ENCODE measurements at places on chromosomes 7 and 10.
A peak's percentile ranks its signal among the peaks of the same experiment; 100 is the strongest.

DNA sequence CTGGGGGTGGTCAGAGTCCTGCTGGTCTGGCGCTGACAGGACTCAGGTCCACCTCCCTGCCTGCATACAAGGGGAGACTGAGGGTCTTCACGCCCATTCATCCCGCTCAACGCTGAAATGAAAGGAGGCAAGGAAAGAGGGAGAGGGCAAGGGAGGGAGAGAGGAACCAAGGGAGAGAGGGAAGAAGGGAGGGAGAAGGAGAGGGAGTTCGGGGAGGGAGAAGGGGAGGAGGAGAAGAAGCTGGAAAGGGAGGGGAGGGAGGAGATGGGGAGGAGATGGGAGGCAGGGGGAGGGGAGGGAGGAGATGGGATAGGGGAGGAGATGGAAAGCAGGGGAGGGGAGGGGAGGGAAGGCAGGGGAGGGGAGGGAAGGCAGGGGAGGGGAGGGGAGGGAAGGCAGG is 69.4 kb upstream of the INPP5A start:
- DNase-seq = no peak

DNA sequence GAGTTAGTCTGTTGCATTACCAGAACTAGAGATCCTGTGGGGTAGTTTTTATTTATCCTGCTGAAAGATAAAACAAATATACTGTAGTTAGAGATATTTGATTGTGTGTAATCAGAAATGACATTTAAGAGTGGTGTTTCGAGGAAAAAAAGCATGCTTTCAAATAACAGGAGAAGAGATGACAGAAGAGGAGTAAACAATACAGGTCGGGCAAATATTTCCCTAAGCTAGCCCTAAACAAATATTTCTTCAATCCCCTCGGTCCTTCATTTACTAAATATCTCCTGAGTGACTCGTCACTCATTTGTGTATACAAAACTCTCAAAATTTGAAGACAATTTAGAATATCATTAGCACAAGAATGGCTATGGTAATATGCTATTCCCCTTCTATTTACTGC is 219.7 kb upstream of the FERD3L start:
- DNase-seq = no peak

GRCh38 chr7:139733751-139734150 is 44.0 kb downstream of the HIPK2 start:
- DNase-seq = no peak

GRCh38 chr7:39753823-39754325 is 130.5 kb downstream of the RALA start:
- no peak for DNase-seq

- DNase-seq = no peak
These were observed 19.7 kb downstream of the UBTD1 start for GRCh38 chr10:97518301-97519043.

DNA sequence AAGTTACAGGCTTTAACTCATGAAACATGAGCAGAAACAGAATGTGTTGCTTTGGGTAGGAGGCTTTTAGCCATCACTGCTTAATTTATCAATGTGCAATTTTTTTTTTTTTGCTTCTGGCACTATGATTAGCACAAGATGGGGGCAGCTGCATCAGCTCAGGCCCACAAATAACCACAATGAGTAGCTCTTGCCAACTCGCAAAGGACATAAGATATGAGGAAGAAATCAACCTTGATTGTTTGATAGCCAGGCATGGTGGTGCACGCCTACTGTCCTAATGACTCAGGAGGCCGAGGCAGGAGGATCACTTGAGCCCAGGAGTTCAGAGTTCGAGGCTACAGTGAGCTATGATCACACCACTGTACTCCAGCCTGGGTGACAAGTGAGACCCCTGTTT is 12.3 kb downstream of the NOD1 start:
- DNase-seq = no peak

GRCh38 chr7:130037703-130038102 is 13.5 kb downstream of the ZC3HC1 start:
- DNase-seq = no peak

GRCh38 chr7:106534271-106534846 is 126.6 kb downstream of the CCDC71L start:
- DNase-seq = no peak

- DNase-seq = no peak
These were observed 56.7 kb upstream of the ELN start for GRCh38 chr7:73971322-73971703.

GRCh38 chr7:107934991-107935770 is 44.2 kb downstream of the DLD start:
- DNase-seq = no peak

- DNase-seq = no peak
These were observed at the start of gene LOXL4 for GRCh38 chr10:98267894-98268693. Gene LOXL4 (minus strand): TSS chr10:98268194. CDS start chr10:98263019, 5,175 bp downstream.

- DNase-seq = no peak
These were observed 969.7 kb downstream of the GATA3 start for GRCh38 chr10:9024210-9024609.

DNA sequence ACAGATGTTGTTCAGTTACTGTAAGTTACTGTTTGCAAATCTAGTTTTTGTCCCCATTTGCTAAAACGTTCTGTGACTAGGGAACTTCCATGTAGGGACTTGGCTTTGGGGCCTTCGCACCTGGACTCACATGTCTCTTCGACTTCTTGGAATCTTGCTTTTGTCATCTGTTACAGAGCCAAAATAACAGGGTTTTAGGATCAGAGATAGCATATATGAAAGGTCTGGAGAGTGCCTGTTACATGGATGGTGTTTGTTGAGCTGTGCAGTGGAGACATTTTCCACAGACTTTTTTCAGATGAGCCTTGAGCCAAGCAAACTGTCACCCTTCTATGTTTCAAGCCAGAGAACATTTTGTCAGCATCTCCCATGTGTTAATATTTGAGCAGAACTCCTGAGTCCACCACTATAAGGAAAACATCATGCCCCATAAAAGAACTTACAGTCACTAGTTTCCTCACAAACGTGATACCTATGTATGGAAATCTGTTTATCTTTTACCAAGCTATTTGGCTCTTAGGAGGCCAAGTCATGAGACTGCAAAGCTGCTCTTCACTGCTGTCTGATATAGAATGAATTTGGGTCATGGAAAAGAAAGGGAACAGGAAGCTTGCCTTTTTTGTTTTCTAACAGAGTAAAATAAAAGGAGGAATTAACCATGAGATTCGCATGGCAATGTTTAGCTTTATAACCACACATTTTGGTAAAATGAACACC is 818.6 kb upstream of the IGFBP3 start:
- DNase-seq = no peak

DNA sequence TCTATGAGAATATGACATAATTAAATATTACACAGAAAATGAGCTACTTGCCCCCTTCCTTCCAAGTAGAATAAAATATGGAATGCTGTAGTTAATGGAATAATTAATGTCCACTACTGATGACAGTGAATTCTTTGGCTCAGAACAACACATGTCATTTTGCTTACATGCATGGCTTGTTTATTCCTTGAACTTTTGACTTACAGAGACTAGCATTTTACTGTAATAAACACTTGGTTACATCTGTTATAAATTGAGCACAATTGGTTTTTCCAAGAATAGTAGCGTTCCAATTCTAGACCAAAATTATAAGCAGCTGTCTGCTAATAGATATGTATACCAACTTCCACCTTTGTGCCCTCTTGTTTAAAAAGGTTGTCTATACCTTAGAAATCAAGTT is 286.7 kb downstream of the OTUD1 start:
- DNase-seq = no peak

DNA sequence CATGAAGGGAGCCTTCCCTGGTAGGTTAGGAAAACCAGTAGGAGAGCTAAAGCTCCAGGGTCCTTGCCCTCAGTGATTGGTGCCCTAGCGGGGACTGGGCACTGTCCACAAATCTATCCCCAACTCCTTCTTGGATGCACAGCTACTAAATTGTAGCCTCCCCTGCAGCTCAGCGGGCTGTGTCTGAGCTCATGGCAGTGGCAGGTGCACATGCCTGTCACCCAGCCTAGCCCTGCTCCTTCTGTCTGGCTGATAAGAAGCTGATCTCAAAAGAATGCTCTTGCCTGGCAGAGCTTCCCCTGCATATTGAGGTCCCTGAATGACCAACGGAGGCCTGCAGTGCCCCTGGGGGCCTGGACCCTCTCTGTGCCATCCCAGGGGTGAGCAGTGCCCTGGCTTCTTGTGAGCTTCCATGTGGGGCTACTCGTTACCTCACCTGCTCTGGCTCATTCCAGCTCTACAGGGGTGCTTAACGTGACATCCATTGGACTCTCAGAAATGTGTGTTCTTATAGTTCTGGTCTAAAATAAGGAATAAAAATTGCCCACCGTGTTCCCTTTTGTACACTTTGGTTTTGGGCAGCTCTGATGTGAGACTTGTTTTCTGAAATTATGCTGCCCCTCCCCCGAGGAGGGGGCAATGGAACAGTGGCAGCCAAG is 59.8 kb upstream of the ANTXRL start:
- no peak for DNase-seq

- no peak for DNase-seq
These were observed 218.3 kb downstream of the JAZF1 start for GRCh38 chr7:27962273-27962672.

GRCh38 chr10:107733328-107734130 is 569.0 kb upstream of the SORCS1 start:
- no peak for DNase-seq

GRCh38 chr10:62384057-62384446 is 9.9 kb downstream of the ZNF365 start:
- peak; percentile 69 for DNase-seq

GRCh38 chr7:50723173-50723572 is 59.5 kb downstream of the GRB10 start:
- no peak for DNase-seq

DNA sequence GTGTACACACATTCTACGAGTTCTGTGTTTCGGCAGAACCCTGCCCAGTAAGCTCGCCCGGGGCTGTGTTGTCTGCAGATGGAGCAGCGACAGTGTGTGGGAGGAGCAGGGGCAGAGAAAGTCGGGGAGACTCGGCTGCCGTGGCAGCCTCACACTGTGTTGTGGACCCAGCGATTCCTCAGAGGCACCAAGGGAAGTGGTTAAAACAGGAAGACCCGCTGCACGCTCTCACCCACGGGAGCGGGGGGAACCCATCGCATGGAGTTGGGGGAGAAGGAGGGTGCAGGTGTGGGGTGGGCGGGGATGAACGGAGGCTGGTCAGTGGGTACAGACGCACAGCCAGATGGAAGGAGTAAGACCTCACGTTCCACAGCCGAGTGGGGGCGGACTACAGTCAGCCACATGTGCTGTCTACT is 250.2 kb downstream of the ELFN1 start:
- peak; percentile 36 for DNase-seq

DNA sequence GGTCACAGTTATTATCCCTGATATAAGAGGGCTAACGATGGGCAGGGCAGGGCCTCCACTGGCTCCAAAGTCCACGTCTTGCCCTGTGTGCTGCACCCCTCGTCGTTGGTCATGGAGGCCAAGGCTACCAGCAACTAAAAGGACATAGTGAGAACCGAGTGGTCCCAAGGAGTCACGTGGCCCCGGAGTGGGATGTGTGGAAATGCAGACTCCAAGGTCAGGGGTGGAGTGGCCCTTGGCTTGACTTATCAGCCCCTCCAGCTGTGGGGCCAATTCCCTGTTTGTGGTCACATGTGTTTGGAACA is 30.7 kb downstream of the BTBD16 start:
- DNase-seq = no peak

GRCh38 chr7:44797329-44798258 is 1.1 kb downstream of the PPIA start:
- DNase-seq = peak; percentile 67

DNA sequence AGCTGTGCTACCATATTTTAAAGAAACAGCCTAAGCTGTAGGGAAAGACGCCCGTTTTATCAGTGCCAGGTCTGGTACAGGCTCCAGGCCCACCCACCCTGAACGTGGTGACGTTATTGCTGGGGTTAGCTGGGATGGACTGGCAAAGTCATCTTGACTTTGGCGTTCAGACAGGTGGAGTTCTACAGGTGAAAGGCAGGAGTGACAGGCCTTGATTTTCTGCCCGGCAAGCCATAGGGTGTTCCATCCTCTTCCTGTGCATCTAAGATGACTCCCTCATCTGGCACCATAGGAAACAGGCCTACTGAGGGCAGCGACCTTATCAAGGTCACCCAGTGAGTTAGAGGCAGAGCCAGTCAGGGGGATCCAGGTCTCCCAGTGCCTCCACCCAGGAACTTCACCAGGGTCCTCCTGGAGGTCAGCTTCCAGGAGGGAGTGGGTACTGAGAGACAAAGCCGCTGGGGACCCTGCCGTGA is 41.6 kb downstream of the HK1 start:
- DNase-seq = no peak

- DNase-seq = no peak
These were observed 1.0 kb downstream of the CACNA2D1 start for GRCh38 chr7:82442492-82443035.

DNA sequence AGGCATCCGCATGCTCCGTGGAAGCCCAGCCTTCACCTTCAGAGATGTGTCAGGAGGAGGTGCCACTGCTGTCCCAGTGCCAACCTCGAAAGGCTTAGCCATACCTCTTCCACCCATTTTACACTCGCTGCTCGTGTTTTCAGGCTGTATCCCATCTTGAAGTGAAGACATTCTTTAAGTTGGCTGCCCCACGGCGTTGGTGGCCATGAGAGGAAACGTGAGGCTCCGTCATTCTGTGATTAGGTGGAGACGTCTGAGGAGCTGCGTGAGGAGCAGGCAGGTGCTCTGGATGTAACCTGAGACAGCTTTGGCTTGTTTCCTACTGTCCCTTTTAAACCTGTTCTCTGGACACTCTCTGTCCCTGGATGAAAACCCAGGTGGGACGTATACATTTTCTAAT is 159.9 kb upstream of the RNF32 start:
- DNase-seq = no peak

- no peak for DNase-seq
These were observed 580.0 kb downstream of the XPNPEP1 start for GRCh38 chr10:109343293-109343692.

DNA sequence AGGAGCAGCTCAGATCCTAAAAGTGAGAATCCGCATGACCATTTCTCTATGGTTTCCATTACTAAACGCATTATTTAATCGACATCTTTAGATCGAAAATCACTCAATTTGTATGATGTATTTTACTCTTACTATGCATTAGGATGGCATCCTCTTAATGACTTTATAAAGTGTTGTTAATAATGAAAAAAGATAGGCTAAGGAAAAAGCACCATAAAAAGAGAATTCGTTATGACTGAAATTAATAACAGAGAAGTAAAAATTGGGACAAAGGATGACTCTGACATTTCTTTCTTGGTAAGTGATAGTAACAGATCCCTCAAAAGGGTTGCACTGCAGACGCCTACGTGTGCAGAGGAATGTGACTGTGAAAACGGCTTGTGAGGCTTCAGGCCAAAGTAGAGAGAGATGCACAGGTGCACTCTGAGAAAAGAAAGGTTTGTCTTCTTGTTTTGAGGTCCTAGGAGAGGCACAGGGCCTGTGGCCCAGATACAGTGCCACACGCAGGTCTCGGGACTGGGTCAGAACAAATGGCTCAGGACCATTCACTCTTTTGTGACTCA is 23.0 kb upstream of the RBM33 start:
- DNase-seq = no peak
